Activated naive CD8-positive, alpha-beta T cell treated with anti-CD3 and anti-CD28 coated beads, Interleukin-2, amount 10 ng/mL, durations not matched to agents 7 days and 5 days (primary cell): ENCODE measurements at places on chromosomes 4 and X. TPM values are rescaled to one million over a fixed set of nuclear protein-coding genes. Genes with fewer than 3 reads are reported as not detected.

CORIN gene
- 0.39 TPM for total RNA-seq

- no peak for DNase-seq
- H3K27ac ChIP-seq, result no peak overlapping the region
- H3K4me3 ChIP-seq, result no peak overlapping the region
- H3K4me1 ChIP-seq, result no peaks in the 10 kb centered on the region
These were observed 299.1 kb downstream of the EVC2 start for GRCh38 chr4:5409237-5409636.

GRCh38 chr4:16684935-16685334, 213.5 kb downstream of the LDB2 start:
- H3K27ac ChIP-seq, result no peak overlapping the region
- H3K36me3 ChIP-seq, result no peaks in the 10 kb centered on the region
- no peaks in the 10 kb centered on the region for H3K27me3 ChIP-seq
- no peak for DNase-seq

GRCh38 chr4:73918058-73918457, 48.9 kb downstream of the CXCL1 start:
- H3K36me3 ChIP-seq, result no peaks in the 10 kb centered on the region
- no peaks in the 10 kb centered on the region for H3K27me3 ChIP-seq
- no peak for DNase-seq
- H3K4me1 ChIP-seq, result no peaks in the 10 kb centered on the region

GRCh38 chr4:114272226-114272625, 292.8 kb upstream of the ARSJ start:
- H3K27me3 ChIP-seq, result no peaks in the 10 kb centered on the region
- H3K4me3 ChIP-seq, result no peak overlapping the region
- H3K36me3 ChIP-seq, result no peaks in the 10 kb centered on the region
- no peak for DNase-seq
- H3K4me1 ChIP-seq, result no peaks in the 10 kb centered on the region
- H3K27ac ChIP-seq, result no peak overlapping the region

DNA sequence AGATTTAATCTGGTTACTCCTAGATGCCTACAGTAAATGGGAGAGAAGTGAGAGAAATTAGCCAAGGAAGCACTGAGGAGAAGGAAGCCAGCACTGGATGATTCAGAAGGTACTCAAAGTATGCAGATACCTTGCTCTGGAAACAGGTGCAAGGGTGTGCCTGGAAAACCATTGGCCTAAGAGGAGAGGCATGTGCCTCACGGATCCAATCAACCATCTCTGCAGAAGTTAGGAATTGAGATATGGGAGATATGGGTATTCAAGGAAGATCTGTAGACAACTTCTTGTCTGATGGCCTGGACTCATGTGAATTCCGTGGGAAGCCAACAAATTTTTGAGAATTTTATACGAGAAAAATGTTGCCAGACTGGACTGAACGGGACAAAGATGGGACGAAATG, 4.7 kb downstream of the H2BW1 start:
- H3K4me3 ChIP-seq, result no peak overlapping the region
- H3K4me1 ChIP-seq, result no peaks in the 10 kb centered on the region
- H3K27me3 ChIP-seq, result no peaks in the 10 kb centered on the region
- H3K27ac ChIP-seq, result no peak overlapping the region

- H3K4me1 ChIP-seq, result no peaks in the 10 kb centered on the region
- DNase-seq, result no peak
- H3K27ac ChIP-seq, result no peak overlapping the region
- no peak overlapping the region for H3K4me3 ChIP-seq
- no peaks in the 10 kb centered on the region for H3K27me3 ChIP-seq
These were observed 22.5 kb downstream of the MMGT1 start for GRCh38 chrX:135951291-135951690.

AMBN gene
- total RNA-seq, result not detected

- DNase-seq, result no peak
- H3K36me3 ChIP-seq, result no peaks in the 10 kb centered on the region
- peaks cover 3% of the 10 kb centered on the region for H3K4me1 ChIP-seq
- H3K27ac ChIP-seq, result no peak overlapping the region
- H3K4me3 ChIP-seq, result no peak overlapping the region
These were observed 617.0 kb downstream of the MID1IP1 start for GRCh38 chrX:39418254-39418704.

SYTL4 gene
- total RNA-seq, result not detected

GRCh38 chr4:148254621-148255343, 187.4 kb downstream of the NR3C2 start:
- no peaks in the 10 kb centered on the region for H3K4me1 ChIP-seq
- H3K27ac ChIP-seq, result no peak overlapping the region
- H3K4me3 ChIP-seq, result no peak overlapping the region
- no peaks in the 10 kb centered on the region for H3K27me3 ChIP-seq

GLRB gene
- total RNA-seq, result not detected

GRCh38 chr4:41060352-41061334, 153.7 kb downstream of the APBB2 start:
- H3K4me1 ChIP-seq, result no peaks in the 10 kb centered on the region
- no peak overlapping the region for H3K27ac ChIP-seq
- DNase-seq, result no peak
- H3K27me3 ChIP-seq, result no peaks in the 10 kb centered on the region

TCEAL4 gene
- 6.0 TPM for total RNA-seq

- DNase-seq, result no peak
- no peaks in the 10 kb centered on the region for H3K27me3 ChIP-seq
- no peak overlapping the region for H3K4me3 ChIP-seq
- peaks cover 17% of the 10 kb centered on the region for H3K4me1 ChIP-seq
- H3K27ac ChIP-seq, result no peak overlapping the region
- H3K36me3 ChIP-seq, result no peaks in the 10 kb centered on the region
These were observed 78.8 kb downstream of the BMP3 start for GRCh38 chr4:81109356-81109755.

DNA sequence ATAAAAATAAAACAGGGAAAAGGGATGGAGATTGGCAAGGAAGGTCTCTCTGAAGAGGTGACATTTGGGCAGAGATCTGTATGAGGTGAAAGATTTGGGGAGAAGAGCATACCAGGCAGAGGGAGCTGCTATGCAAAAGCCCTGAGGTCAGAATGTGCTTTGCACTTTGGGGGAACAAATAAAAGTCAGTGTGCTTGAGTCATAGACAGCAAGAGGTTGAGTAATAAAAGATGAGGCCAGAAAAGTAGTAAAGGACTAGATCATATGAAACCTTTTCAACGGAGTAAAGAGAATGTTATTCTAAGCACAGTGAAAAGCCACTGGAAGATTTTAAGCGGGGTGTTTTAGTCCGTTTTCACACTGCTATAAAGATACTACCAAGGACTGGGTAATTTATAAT, 76.5 kb upstream of the TEX13A start:
- H3K4me1 ChIP-seq, result no peaks in the 10 kb centered on the region
- no peaks in the 10 kb centered on the region for H3K36me3 ChIP-seq
- H3K27ac ChIP-seq, result no peak overlapping the region
- H3K27me3 ChIP-seq, result no peaks in the 10 kb centered on the region
- no peak for DNase-seq
